Omental fat pad (tissue), 4 donors: ENCODE measurements at places on chromosomes 3 and 15. TPM values are rescaled to one million over a fixed set of nuclear protein-coding genes. Genes with fewer than 3 reads are reported as not detected.

The C3orf22 gene
- total RNA-seq: not detected

The HRG gene
- not detected for total RNA-seq

The CAPN3 gene
- total RNA-seq: 25.4 TPM

The RETNLB gene
- not detected for total RNA-seq

The KLHL40 gene
- total RNA-seq: not detected
